Stimulated activated CD8-positive, alpha-beta memory T cell treated with anti-CD3 and anti-CD28 coated beads, Interleukin-15, amount 100 ng/mL, for 1 hour (primary cell): ENCODE measurements at places on chromosomes 4 and X.

GRCh38 chr4:112312610-112313239, 15.6 kb downstream of the ALPK1 start:
- no peak for DNase-seq

DNA sequence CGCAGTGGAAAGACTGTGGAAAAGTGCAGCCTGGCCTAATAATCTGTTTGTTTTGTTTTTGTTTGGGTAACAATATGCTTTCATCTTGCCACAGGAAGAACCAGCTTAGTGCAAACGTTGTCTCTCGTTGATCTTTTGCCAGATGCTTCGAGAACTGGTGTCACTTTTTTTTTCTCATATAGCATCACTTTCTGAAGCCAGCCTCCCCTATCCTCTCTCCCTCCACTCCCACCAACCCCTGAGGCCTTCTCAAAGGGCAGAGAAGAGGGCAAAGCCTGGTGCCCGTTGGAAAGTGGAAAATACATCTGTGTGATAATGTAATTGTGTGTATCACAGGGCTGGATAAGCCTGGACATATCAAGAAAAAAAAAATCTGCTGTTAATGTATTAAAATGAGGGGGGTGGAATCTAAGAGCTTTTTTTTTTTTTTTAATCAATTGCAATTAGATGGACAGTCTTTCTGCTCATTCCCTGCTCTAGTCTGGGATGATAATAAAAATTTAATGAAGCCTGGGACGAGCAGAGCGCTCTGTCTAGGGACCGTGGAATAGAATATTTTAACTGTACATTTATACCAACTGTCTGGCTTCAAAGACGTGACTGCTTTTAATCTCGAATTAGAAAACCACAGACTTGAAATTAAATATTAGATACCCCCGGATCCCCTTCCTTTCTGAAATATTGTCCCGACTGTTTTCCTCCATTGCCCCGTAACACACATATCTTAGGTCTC, 8.1 kb downstream of the POU4F2 start:
- DNase-seq = no peak

DNA sequence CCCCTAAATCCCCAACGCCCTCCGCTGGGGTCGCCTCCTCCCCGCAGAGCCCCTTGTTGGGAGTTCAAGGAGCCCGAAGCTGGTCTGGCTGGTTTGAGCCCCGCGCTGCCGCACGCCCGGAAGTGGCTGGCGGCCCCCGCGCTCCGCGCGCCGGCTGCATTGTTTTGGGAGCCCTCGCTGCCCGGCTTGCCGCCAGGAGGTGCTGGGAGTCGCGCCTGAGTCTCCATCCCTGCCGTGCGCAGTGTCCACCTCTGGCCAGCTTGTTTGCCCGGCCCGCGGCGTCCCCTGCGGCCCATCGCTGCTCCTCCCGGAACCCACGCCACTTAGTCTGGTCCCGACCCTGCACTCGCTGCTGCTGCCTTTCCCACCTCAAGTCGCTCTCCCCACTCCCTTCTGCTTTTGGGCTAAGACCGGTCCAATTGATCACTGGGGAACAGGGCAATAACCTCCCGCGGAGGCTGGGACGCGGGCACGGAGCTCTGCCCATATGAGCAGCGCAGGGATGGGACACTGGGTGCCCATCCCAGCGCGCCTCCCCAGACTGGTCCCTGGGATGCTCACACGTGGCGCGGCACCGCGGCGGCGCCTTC, 2.2 kb upstream of the SFRP2 start:
- DNase-seq = no peak

- no peak for DNase-seq
These were observed 205.8 kb upstream of the BOD1L1 start for GRCh38 chr4:13833171-13833804.

DNA sequence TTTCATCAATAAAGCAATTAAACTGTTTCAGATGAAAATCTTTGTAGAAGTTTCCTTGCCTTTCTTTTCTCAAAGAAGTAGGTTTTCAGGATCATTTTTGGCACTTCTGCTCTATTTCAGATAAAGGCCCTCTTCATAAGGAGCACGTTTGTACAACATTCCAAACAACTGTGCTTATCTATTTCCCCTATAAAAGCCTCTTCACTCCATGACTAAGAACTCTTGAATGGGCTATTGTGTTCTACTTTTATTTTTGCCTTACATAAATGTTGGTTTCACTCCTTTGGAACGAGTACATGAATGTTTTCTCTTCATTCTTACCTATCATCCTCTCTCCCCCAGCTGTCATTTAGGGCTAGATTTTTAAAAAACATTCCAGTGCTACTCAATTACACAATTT, 288.0 kb upstream of the PPP1R2C start:
- no peak for DNase-seq

DNA sequence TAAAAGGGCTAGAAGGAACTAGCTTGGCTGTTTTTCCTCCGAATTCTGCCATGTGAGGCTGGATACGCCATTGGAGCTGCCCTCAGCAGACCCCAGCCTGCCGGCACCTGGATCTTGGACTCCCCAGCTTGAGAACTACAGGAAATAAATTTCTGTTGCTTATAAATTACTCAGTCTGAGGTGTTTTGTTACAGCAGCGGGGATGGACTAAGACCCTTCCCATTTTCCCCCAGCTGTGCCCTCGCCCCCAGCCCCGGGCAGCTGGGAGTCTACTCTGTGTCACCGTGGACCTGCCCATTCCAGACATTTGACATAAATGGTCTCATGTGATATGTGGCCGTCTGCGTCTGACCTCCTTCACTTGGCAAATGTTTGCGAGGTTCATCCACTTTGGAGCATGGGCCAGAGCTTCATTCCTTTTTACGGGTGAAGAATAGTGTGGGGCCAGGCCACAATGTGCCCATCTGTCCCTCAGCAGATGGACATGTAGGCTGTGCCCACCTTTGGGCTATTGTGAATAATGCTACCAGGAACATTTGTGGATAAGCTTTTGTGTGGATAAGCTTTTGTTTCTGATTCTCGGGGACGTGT, 30.7 kb upstream of the SPON2 start:
- DNase-seq = no peak

- no peak for DNase-seq
These were observed 11.5 kb upstream of the TLR1 start for GRCh38 chr4:38815885-38816782.

DNA sequence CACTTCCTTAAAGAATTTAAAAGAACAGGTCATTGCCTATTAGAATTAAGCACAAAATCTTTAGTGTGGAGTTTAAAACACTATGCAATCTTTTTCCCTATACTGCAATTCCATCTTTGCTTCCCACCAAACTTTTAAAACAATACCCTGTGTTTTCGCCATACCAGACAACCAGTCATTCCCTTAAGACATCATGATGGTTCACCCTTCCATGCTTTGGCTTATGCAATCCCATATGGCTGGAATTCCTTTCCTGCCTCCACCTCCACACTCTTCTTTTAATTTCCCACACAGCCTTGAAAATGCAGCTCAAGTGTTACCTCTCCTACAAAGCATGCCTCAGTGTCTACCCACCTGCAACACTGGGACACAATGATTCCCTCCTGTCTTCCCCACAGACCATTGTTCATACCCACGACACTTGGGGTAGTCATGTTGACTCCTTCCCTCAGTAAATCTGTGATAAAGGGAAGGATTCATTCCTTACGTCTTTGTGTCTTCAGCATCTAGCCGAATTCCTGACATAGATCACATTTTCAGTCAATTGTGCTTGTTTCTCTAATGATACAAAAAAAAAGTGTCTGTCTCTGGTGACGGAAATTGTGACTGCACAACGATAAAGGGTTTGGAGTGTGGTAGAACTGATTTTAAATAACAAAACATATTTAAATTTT, 166.3 kb downstream of the FNIP2 start:
- no peak for DNase-seq
